Panc1 (cell line): ENCODE measurements at places on chromosomes 3 and 15.

GRCh38 chr3:101846709-101847108 lies 2.6 kb upstream of the NFKBIZ start:
- no peak for DNase-seq

DNA sequence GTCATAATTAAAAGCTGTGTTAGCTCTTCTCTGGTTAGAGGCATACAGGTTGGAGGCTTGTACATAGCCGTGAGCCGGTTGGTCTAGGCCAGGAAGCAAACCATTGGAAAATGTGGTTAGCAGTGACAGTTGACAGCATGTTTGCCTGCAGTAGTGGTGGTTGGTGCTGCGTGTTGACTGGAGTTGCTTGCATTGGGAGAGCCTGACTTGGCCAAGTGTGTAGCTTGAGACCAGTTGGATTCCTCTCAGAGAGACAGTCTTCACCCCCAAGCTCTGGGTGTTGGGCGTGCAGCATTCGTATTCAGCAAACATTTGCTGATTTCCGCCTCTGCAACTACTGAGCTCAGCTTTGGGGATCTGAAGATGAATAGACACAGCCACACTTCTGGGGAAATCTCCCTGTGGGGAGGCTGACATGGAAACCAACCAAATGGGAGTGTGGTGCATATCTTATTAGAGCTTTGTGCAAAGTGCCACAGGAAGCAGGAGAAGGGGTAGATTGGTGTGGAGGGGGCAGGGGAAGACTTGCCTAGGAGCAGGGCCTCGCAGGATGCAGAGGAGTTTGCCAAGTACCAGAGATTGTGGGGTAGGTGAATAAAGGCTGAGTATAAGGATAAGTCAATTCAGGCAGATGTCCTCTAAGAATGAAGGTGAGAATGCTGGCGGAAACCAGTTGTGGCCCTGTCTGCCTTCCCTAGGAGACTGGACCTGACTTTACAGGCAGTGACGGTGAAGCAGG lies 83.5 kb downstream of the IGF1R start:
- no peak for DNase-seq

- no peak for DNase-seq
These were observed 516.1 kb upstream of the NAALADL2 start for GRCh38 chr3:174342941-174343501.

DNA sequence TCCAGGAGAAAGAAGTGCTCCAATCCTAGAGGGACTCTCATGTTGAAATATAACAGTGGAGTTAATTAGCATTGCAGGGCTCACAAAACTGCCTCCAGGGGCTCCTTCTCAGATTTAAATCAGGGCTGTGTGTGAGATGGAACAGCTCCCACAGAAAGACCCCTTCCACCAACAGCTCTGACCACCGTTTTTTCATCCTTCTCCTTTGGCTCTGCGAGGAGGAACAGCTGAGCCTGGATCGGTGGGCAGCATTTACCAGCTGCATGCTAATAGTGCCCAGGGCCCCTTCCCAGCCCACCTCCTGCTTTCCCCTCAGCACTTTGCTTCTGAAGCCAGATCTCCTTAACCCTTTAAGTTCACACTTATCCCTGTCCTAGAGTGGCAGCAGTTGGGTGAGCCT lies 119.2 kb upstream of the UBE2E1 start:
- DNase-seq, result no peak

DNA sequence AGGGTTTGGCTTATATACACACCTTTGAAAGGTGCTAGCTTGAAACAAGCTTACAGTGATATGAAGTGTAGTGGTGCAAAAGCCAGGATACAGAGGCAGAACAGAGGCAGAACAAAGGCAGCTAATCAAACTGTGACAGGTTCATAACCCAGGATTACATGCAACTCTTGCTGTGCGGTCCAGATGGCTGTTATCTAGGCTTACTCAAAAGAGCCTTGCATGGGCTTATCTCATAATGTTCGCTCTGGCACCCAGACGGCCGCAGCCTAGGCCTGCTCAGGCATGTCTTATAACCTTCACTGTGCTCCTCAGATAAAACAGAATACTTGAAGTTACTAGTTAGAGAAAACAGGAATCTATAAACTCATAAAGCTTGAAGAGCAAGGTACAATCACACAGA lies 22.8 kb upstream of the NOX5 start:
- DNase-seq, result no peak

- no peak for DNase-seq
These were observed 133.7 kb downstream of the CHCHD6 start for GRCh38 chr3:126837773-126838172.

- peak; percentile 73 for DNase-seq
These were observed 52.5 kb upstream of the ROPN1B start for GRCh38 chr3:125916376-125916978.

DNA sequence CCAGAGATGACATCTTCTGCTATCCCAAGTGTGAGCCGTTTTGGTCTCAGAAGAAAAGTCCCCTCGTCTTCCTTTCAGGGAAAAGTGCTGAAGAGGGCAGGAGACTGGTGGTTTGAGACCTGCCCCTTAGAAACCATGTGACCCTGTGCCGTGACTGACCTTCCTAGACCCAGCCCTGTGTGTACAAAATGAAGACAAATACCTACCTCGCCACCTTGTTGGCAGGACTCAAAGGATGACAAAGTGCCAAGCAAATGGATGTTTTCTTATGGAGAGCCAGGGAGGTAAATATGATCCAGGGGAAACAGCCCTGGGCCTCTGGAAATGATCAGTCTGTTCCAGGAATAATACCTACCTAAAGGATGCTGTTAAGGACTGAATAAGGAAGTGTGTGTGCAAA lies 41.3 kb downstream of the FAM174B start:
- no peak for DNase-seq

DNA sequence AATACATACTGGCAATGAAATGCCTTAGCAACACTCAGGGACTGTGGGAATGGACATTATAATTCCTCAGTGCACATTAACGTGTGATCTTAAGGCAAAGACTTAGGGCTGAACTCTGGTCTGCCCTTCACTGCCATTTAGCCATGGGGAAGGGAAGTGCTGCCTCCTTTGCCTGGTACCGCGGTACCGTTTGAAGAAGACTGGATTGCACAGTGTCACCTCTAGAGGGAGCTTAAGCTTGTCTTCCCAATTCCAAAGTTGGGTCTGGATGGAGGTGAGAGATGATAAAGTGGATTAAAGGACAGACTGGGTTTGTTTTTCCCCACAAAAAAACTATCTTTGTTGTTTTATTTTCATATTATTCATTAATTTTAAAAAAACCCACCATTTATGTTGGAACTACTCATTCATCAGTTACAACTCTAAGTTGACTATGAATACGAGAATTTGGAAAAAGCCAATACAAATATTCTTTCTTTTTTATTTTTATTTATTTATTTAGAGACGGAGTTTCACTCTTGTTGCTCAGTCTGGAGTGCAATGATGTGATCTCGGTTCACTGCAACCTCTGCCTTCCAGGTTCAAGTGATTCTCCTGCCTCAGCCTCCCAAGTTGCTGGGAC lies 60.0 kb upstream of the SYN2 start:
- peak; percentile 4 for DNase-seq

DNA sequence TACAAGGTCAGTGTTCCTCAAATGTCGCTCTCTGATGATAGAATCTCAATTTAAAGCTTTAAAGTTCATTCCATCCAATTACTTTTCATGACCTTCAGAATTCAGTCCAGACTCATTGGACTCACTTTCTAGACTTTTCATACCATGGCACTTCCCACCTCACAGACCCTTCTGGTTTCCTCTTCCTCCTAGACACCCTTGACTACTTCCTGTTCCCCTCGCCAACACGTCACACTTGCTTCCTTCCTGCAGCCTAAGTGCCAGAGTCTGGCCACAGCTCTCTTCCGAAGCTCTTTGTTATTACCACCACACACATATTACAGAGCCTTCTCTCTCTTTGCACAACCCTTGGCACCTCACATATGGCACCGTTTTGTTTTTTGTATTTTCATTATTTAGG lies 59.1 kb upstream of the UMPS start:
- DNase-seq, result no peak

GRCh38 chr3:119990888-119991287 lies 103.4 kb downstream of the GSK3B start:
- DNase-seq, result no peak

DNA sequence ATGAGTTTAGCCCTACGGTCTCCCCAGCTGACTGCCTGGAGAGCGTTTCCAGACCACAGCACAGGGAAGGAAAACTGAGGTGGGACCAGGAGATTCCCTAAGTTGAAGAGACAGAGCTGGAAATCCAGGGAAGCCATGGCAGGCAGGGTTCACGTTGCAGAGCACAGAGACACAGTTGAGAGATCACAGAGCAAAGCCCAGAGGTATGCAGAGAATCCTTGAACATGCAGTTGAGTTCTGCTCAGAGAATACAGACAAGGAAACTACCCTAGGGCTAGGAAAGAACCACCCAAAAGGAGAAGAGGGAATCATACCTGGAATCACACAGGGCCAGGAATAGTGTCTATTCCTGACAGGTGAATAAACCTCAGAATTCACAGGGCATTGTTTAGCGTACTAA lies 14.3 kb downstream of the SLC28A1 start:
- DNase-seq, result no peak

GRCh38 chr3:115651599-115651998 lies 28.3 kb downstream of the GAP43 start:
- DNase-seq, result no peak

DNA sequence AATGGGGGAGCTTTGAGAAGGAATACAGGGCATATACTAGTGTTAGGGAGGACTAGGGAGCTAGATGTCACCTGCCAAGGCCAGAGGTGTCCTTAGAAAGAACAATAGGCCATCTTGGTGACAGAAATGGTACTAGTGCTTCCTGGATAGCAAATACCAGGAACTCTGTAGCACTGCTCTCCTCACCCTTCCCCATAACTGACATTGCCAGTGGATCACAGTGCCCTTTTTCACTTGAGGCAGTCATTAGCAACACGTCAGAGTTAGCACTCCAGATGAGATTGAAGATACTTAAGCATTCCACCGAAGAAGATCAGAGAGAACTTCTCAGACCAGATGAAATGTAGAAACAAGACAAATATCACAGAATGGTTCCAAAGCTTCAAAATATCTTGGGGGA lies 103.1 kb upstream of the PDZRN3 start:
- no peak for DNase-seq

GRCh38 chr3:45066109-45066801 lies 40.2 kb downstream of the CLEC3B start:
- no peak for DNase-seq

DNA sequence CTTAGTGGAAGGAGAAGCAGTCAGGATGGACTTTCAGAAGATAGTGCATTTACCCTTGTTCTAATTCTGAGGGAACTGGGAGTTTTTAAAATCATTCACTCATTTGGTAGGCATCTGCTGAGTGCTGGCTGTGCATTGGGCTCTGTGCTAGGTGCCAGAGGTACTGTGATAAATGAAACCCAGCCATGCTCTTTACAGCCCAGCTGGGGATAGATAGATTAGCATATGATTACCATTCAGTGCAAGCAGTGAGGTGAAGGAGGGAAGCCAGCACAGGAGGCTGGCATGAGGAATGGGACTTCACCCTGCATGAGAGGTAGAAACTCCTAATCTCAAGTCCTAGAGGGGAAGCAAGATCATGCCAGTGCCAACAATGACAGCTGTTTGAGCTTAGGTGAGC lies 361.9 kb upstream of the TRIM42 start:
- no peak for DNase-seq

- DNase-seq, result peak; percentile 18
These were observed 5.1 kb downstream of the MAGEL2 start for GRCh38 chr15:23642413-23643044.

DNA sequence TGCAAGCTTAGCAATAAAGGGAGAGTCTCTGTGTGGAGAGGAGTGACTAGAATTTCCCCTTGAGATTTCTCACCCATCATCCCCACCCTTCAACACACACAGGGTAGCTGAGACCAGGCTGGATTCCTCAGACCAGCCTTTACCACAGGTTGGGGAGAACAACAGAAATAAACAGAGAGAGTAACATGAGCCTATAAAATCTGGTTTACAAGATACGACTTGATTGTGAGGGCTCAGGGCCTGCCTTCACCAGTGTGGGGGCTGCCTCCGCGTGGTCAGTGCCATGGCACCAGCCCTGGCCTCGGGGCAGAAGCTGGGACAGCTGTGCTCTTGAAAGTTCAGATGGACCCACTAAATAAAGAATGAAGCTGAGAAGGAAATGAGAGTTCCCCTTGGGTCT lies 14.6 kb upstream of the MAGEF1 start:
- no peak for DNase-seq

GRCh38 chr3:145767909-145768308 lies 393.1 kb downstream of the PLOD2 start:
- no peak for DNase-seq
